NCI-H1417 treated with DMSO at 0.1 percent for 48 hours (cell line): ENCODE measurements at places on chromosomes 13 and 19.

DNA sequence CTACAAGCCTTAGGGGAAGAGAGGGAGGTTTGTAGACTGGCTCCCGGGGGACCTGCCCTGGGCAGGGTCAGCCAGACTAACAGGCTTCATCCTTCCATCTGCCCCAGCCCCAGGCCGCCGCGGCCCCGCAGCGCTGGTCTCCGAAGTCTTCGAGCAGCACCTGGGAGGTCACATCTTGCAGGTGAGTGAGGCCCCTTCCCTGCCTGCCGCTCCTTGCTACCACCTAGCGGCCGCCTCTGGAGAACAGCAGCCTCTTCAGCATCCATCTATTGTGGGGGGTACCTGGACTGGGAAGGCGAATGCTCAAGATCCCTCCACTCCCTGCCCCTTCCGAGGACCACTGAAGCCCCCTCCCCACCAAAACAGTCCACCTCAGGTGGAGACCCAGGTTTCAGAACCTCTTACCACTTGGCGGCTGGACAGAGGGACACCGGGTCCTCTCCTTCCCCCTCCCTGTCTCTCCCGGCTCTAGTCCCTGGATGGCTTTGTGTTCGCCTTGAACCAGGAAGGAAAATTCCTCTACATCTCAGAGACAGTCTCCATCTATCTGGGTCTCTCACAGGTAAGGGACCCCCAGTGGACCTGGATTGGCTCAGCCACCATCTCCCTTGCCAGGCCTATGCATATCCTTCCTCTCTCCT lies 12.7 kb downstream of the NPAS1 start:
- no peak for DNase-seq

GRCh38 chr13:27962982-27963381 lies 6.1 kb downstream of the CDX2 start:
- no peak for DNase-seq

GRCh38 chr13:44668688-44669087 lies 92.6 kb upstream of the TSC22D1 start:
- no peak for DNase-seq

- no peak for DNase-seq
Observed at GRCh38 chr13:39895254-39895653, 239.8 kb downstream of the COG6 start.

DNA sequence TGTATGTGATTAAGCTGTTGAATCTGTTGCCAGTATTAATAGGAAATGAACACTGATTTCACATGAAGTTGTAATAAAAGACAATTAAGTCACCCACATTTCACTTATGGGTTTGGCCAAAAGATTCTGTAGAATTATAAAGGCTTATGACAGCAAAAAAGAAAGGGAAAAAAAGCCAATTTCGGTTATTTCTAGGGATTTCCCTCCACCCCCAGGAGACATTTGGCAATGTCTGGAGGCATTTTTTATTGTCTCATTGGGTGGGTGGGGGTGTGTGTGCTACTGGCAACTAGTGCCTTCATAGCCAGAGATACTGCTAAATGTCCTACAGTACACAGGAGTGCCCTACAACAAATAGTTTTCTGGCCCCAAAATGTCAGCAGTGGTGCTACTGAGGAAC lies 175.7 kb downstream of the LMO7 start:
- DNase-seq: no peak

DNA sequence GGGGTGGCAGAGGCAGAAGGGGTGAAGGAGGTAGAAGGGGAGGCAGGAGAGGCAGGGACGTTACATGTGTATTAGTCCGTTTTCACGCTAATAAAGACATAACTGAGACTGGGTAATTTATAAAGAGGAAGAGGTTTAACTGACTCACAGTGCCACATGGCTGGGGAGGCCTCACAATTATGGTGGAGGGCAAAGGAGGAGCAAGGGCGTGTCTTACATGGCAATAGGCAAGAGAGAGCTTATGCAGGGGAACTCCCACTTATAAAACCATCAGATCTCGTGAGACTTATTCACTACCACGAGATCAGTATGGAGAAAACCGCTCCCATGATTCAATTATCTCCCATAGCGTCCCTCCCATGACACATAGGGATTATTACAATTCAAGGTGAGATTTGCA lies 19.0 kb upstream of the ACOD1 start:
- DNase-seq: no peak

- no peak for DNase-seq
Observed at GRCh38 chr19:18432275-18433014, 5.5 kb downstream of the ISYNA1 start.

DNA sequence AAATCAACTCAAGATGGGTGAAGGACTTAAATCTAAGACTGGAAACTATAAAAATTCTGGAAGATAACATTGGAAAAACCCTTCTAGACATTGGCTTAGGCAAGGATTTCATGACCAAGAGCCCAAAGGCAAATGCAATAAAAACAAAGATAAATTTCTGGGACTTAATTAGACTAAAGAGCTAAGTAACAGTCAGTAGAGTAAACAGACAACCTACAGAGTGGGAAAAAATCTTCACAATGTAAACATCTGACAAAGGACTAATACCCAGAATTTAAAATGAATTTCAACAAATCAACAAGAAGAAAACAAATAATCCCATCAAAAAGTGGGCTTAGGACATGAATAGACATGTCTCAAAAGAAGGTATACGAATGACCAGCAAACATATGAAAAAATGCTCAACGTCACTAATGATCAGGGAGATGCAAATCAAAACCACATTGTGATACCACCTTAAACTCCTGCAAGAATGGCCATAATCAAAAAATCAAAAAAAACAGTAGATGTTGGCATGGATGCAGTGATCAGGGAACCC lies 6.3 kb upstream of the RFX1 start:
- DNase-seq: no peak

DNA sequence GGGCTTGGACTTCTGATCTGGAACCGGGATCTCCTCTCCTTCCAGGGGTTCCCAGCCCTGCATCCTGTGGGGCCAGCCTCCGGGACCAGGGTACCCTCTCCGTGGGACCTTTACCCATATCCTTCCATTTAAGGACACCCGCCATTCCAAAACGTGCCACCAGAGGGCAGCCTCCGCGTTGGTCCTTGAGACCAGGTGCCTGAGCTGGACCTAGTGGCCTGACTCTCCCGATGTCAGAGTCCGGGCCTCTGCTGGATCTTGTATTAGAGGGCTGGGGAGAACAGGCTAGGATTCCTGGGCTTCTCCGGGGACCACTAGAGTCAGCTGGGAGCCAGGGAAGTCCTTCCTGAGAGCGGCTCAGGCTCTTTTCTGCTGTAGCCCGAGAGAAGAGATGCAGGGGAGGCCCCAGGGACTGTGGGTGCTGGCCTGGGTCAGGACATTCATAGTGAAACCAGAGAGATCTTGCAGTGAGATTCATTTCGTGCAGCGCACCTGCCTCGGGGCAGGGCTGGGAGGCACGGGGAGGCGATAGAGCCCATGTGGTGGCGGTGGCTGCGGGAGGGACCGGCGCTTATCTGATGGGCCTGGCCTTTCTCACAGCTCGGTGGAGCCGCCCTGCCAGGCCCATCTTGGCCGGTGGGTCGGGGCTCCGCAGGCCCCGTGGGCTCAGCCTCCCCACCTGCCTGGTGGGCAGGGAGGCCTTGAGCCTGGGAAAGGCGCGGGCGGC lies 9.8 kb upstream of the SLC7A10 start:
- no peak for DNase-seq

DNA sequence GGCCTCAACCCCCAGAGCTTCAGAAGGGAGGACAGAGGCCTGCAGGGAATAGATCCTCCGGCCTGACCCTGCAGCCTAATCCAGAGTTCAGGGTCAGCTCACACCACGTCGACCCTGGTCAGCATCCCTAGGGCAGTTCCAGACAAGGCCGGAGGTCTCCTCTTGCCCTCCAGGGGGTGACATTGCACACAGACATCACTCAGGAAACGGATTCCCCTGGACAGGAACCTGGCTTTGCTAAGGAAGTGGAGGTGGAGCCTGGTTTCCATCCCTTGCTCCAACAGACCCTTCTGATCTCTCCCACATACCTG lies 969 bp upstream of the CEACAM5 start:
- no peak for DNase-seq

GRCh38 chr19:8585894-8586750 lies 8.9 kb upstream of the MYO1F start:
- DNase-seq: no peak

- DNase-seq: no peak
Observed at GRCh38 chr13:81551036-81551435, 1210.1 kb upstream of the SPRY2 start.

- no peak for DNase-seq
Observed at GRCh38 chr19:18364826-18365528, 21.0 kb upstream of the GDF15 start.

DNA sequence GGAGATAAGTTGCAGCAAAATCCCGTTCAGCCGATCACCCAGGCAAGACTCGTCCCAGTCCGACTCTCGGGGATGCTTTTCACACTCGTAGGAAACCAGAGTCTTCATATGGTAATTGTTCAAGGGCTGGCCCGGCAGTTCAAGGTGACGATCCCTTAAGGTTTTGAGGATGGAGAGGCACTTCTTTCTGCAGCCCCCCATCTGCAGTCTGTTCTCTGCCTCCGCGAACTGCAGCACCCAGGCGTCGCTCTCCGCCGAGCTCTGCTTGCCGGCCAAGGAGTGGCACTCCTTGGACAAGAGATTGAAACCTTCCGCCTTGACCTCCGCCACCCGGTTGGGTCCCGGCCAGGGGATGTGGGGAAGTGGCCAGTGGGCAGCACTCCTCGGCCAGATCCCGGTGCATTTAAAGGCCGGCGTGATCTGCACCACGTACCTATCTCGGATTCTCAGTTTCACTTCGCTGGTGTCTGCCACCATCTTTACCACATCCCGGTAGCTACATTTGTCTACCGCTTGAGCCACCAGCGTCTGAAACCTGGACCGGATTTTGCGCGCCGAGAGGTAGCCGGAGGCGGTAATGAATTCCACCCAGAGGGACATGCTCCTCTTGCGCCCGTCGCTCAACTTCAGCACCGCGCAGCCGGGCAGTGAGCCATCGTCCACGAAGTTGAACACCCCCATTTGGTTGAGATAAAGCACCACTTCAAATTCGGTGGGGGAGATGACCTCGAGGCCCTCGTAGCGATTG lies 1.1 kb downstream of the MAB21L1 start:
- no peak for DNase-seq

DNA sequence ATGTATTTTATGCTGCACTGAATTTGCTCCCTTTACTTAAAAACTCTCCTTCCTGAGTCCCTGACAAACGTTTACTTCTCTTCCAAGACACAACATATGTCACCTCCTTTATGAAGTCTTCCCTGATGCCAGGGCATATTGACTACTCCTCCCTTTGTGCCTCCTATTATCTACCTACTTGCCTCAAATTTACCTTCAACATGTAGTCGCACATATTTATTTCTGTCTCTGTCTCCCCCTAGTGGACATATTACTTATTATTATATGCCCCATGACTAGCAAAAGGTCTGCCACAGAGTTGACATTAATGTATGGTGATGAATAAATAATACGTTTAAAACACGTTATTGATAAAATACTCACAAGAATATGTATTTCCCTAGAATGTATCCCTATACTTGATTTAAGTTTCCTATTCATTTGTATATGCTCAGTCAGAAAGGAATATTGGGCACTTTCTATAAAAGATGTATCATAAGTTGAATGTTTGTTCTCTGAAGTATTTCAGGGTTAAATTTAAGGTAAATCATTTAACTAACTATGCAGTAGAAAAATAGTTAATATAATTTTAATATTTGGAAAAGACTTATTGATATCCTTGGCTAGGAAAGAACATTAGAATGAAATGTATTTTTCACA lies 250.3 kb upstream of the ATXN8OS start:
- DNase-seq: peak; percentile 65

DNA sequence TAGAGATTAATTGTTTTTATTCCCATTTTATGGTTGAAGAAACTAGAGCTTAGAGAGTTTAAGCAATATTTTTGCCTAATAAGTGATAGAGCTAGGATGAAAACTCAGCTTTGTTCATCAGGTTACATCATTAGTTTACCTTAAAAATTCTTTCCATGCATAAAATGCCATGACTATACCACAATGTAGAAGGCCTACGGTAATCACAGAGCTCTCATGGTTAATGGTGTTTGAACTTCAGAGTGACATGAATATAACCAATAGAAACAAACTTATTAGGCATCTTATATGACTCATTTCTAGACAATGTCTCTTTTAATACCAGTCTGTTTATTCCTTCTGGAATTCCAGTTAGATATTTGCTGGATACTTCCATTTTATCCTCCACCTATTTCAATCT lies 78.5 kb downstream of the FGF9 start:
- no peak for DNase-seq

DNA sequence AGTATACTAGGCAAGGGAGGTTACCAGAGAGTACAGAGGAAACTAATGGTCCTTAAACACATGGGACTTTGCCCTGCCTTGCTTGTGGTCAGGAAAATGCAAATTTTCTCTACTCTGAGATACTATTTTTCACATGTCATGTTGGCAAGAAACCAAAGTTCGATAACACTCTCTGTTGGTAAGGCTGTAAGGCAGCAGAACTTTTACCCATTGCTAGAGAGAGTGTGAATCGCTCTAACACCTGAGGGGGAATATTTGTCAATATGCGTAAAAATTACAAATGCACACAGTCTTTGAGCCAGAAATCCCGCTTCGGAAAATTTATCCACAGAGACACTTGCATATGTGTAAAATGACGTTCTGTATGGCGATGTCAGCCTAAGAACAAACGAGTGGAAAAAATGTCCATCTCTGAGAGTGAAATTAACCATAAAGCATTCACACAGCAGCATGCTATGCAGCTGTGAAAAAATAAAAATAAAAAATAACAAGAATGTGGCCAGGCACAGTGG lies 9.5 kb upstream of the RFX1 start:
- no peak for DNase-seq

DNA sequence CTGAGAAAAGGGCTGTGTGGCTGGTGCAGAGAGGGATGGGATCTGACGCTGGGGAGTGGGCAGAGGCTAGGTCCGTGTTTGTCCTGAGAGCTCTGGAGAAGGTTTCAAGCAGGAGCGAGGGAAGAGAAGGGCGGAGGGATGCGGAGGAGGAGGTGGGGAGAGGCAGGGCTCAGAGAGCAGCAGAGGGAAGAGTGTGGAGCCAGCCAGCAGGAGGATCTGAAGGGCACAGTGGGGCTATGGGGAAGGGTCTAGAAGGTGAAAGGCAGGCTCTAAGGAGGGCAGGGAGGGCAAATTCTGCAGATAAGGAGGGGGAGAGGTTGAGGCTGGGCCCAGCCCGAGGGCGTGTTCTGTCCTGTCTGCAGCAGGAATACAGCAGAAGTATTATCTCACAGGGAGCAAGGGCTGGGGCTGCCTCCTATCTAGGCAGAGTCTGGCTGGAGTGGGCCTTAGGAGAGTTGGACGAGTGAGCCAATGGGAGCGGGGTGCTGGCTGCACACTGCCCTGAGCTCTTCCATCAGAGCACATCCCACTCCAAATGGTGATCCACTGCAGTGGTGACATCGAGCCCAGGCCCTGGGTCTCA lies 6.1 kb downstream of the AP2A1 start:
- DNase-seq: no peak

GRCh38 chr13:41471785-41472184 lies 14.4 kb downstream of the RGCC start:
- no peak for DNase-seq

GRCh38 chr19:7560255-7560654 lies 24.7 kb downstream of the PNPLA6 start:
- no peak for DNase-seq

- DNase-seq: no peak
Observed at GRCh38 chr13:113803409-113804016, 44.5 kb downstream of the TMEM255B start.
